ENCODE measurements at places on chromosomes 12 and 14.

DNA sequence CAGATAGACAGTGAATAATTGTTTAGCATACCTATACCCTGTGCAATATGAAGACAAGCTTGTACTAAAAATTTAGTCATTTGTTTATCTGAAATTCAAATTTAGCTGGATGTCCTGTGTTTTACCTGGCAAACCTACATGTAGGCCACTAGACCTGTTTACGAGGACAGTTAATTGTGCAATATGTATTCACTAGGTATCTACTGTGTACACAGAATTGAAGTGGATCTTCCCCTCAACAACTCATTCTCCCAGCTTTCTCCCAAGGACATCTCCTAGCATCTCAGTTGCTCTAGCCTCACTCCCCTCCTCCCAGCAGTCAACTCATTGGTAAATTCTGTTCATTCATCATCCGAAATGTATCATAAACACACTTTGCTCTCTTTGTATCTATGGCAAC, 25.3 kb downstream of the AK7 start:
- DNase-seq = no peak

DNA sequence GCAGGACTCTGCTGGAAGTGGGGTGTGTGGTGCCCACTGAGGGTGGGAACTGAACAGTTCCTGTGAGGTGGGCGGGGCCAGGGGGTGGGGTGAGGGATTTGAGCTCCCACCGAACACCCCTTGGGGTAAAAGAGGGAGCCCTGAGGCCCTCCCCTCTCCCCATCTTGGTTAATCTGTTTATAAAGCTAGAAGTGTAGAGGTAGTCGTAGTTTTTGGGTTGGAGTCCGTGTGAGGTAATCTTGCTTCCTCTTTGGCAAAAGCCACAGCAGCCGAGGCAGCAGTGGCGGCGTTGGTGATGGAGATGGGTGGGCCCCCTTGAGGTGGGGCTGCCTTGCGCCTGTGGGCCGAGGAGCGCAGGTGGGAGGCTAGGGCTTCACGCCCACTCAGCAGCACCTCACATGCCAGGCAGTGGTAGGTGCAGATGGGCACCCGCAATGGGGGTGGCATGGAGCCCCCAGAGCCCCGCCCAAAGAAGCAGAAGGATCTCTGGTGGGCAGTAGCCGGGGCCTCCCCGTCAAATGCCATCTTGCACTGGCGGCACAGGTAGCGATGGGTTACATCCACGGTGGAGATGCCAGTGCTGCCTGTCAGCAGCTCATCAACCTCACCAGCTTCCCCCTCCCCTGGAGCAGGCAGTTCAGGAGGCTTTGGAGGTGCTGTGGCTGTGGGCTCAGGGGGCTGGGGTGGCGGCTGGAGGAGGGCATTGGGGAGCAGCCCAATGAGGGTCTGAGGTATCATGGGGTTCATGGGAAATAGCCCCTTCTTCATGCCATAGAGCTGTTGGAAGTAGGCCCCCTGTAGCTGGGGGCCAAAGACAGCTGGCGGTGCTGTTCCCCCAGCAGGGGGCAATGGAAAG, 29.6 kb downstream of the ZFHX2 start:
- DNase-seq = no peak

DNA sequence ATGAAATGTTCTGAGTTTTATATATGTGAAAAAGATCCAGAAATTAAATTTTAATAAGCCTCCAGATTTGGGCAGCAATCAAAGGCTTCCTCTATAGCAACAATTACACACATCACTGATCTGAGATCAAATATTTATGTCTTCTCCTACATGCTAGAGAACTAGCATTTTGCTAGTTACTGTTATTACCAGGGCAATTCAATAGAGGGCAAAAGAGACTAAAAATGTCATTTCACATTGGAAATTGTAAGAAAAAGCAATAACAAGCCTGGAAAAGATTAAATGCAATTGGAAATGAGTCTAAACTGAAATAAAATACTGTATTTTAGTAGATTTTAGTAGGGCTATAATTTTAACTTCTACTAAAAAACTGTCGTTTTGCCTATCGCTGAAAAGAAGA, 32.6 kb upstream of the ANO6 start:
- no peak for DNase-seq

GRCh38 chr12:4431866-4432265, 13.7 kb downstream of the FGF6 start:
- DNase-seq = no peak

DNA sequence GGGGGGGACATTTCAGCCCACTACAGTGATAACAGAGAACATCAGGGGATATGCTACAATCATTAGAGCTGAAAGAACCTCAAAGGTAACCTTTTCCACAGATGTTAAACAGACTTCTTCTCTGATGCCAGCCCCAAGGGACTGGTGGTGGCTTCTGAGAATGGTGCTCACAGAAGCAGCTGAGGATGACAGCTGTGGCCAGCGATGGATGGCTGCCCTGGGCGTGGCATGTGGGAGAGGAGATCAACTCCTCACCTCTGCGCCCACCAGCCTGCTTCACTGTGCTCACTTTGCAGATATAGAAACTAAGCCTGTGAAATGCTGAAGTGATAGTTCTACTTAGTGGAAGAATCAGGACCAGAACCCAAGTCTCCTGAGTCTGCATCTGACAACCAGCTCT, 33.0 kb downstream of the FOXN3 start:
- peak; percentile 64 for DNase-seq

- DNase-seq = peak; percentile 61
Observed at GRCh38 chr12:92570056-92570753, 132.6 kb upstream of the PLEKHG7 start.
